ENCODE measurements at places on chromosomes 12 and 14. TPM values are rescaled to one million over a fixed set of nuclear protein-coding genes. Genes with fewer than 3 reads are reported as not detected.

ERBB3 gene
- polyA plus RNA-seq: not detected

TMEM119 gene
- not detected for polyA plus RNA-seq

SCNN1A gene
- not detected for polyA plus RNA-seq

GRCh38 chr12:101877806-101878242 lies 444 bp downstream of the DRAM1 start:
- peak; percentile 13 for DNase-seq

TFCP2 gene
- 13.3 TPM for polyA plus RNA-seq

TSHR gene
- polyA plus RNA-seq: not detected

GRCh38 chr12:19855851-19856250 lies 416.6 kb downstream of the AEBP2 start:
- DNase-seq: no peak

GRCh38 chr14:24403294-24403998 lies 4.6 kb downstream of the NYNRIN start:
- DNase-seq: no peak

RASSF9 gene
- not detected for polyA plus RNA-seq

- DNase-seq: no peak
These were observed 30.4 kb upstream of the CISTR start for GRCh38 chr12:53782093-53782703.

GRCh38 chr14:105894125-105894977 lies 368.0 kb downstream of the TMEM121 start:
- no peak for DNase-seq

ANO4 gene
- not detected for polyA plus RNA-seq

- peak; percentile 8 for DNase-seq
These were observed 31.4 kb downstream of the SSPN start for GRCh38 chr12:26226629-26227360.

C12orf54 gene
- not detected for polyA plus RNA-seq

- DNase-seq: no peak
These were observed 91.3 kb upstream of the CEP83 start for GRCh38 chr12:94550964-94551363.

AKAP3 gene
- polyA plus RNA-seq: 3.0 TPM

DNA sequence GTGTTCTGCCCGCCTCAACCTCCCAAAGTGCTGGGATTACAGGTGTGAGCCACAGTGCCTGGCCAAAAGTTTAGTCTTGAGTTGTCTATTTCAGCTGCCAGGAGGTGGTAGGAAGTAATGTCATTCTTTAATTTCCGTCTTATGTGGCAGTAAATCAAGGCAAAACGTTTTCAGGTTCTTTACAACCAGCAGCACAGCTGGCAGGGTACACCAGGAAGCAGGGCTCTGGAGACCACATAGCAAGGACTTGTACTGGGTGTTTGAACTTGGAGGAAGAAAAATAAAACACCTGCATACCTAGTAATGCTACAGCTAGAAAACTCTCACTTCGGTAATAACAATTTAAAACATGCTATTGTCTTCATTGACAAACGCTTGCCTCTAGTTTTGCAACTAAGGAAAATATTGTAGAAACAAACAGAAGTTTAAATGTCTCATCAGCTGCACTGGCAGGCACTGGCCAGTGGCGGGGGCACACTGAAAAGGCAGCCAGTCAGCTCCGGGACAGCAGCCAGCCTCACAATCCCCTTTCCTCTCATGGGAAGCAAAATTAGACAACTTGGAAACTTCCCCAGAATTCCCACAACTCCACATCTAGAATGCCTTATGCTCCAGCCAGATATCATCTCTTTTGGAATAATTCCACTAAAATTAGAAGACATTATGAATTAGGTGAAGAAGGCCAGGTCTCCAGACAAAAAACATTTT lies 72.2 kb downstream of the CLIP1 start:
- no peak for DNase-seq

DNA sequence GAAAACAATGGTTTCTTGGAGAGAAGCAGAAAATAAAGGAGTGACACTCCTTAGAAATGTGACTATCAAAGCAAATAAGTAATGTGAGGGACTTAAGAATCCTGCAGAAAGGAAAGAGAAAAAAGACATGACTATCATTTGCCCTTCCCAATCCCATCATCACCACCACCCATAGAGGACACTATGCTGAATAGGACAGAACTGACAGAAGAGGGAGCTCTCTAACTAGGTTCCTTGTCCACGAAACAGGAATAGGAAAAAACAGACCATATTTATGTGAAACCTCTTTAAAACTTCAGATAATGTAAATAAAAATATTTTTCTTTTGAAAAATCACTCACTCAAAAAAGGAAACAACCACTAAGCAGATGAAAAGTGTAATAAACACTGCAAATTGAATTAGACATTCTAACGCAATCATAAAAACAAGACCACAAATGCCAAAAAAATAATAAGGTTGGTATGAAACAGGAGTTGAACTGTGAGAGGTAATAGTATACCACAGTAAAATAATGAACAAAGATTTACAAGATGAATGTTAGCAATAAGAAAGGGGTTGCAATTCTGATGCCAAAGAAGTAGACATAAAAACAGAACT lies 24.1 kb downstream of the KLRD1 start:
- peak; percentile 33 for DNase-seq

RHNO1 gene
- 92.1 TPM for polyA plus RNA-seq

ZDHHC22 gene
- polyA plus RNA-seq: not detected

GRCh38 chr14:76929927-76930326 lies 98.6 kb downstream of the IRF2BPL start:
- no peak for DNase-seq

DNA sequence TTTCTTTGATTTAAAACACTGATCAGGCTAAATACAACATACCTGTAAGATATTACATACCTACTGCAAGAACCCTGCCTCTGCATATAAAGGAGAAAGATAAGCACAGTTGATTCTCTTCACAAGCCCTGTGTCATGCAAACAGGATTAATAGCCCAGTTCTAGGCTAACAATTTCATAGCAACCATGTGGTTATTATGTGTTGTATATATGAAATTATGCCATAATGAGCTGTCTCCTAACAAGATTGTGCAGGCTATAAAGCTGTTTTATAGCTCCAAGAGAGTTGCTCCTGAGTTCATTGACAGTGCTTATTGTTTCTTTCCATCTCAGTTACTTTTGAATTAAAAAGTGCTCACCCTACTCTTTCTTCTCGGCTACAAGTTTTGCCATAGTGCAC lies 609.3 kb downstream of the DIO2 start:
- no peak for DNase-seq

DNA sequence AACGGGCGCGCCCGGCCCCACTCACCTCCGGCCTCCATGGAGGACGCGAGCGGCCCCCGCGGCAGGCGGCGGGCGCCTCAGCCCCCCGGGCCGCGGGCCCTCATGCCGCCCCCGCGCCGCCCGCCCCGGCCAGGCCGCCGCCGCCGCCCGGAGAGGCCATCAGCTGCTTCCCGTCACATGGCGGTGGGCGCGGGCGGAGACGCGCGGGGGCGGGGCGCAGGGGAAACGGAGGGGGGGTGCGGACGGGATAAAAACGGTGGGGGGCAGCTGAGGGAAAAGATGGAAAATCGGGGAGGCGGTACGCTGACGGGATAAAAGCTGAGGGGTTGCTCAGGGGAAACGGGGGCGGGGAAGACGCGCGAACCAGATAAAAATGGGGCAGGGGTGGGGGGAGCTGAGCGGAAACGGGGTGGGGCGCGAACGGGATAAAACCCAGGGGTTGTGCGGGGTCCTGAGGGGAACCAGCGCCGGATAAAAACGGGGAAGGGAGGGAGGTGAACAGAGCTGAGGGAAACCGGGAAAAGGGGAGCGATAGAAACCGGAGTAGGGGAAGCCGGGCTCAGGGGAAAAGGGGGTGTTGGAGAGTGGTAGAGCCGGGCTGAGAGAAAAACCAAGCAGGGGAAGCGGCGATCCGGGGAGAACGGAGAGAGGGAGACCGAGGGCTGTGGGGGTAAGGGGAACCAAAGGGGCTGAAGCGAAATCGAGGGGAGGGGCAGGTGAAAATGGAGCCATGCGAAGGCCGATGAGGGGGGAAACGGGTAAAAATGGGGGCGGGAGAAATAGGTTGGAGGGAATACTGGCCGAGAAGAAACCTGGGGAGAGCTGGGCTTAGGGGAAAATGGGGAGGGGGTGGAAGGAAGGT lies at the start of gene WSB2:
TSS of gene WSB2 (minus strand) at position 169 of the 862 bp plus-strand sequence. CDS start at position 38, 131 bp downstream.
- peak; percentile 53 for DNase-seq

IGF1 gene
- not detected for polyA plus RNA-seq

DNA sequence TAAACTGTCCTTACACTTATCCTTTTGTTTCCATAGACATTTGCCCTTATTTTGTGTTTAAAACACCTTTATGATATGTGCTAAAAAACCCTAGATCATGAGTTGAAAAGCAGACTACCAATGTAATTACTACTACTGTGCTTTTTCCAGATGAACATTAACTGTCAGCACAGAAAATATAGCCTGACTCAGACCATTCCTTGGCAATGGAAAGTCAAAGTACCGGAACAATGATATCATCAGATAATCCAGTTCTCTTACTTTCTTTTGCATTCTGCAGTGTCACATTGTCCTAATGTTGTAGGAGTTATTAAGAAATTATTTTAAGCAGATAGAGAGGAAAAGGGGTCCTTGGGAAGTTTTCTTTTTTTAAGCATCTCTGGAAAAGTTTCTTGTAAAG lies 1189.0 kb upstream of the FLRT2 start:
- no peak for DNase-seq

GRCh38 chr14:75283162-75283832 lies 4.7 kb downstream of the FOS start:
- DNase-seq: peak; percentile 68

C1QL4 gene
- polyA plus RNA-seq: not detected

HOXC4 gene
- polyA plus RNA-seq: 0.17 TPM

RNASE7 gene
- polyA plus RNA-seq: not detected

B4GALNT3 gene
- polyA plus RNA-seq: not detected

GRCh38 chr14:29846339-29847055 lies 81.2 kb downstream of the PRKD1 start:
- DNase-seq: no peak

SLC5A8 gene
- polyA plus RNA-seq: not detected

- DNase-seq: no peak
These were observed 4.3 kb downstream of the KRR1 start for GRCh38 chr12:75507086-75507485.

KRT79 gene
- not detected for polyA plus RNA-seq

- peak; percentile 45 for DNase-seq
These were observed 164.5 kb downstream of the SLC38A4 start for GRCh38 chr12:46661110-46661845.

GRCh38 chr12:118465706-118466105 lies 89.4 kb downstream of the SUDS3 start:
- DNase-seq: no peak

DNA sequence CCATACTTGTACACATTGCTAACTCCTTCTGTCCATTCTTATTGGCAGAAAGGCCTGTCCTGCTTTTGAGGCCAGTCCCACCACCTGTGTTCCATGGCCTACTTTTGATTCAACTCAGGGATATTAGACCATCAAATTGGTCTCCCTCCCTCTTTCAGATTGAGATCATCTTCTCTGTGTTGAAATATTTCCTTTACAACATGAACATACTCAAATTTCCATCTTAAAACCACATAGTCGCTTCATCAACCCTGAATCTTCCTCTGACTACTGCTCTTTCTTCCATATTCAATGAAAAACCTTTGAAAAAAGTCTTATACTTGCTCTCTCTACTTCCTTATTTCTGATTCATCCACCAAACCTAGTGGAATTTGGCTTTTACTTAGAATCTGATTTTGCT lies 34.9 kb downstream of the TRMT5 start:
- DNase-seq: no peak

PMEL gene
- not detected for polyA plus RNA-seq

- DNase-seq: no peak
These were observed 1.9 kb downstream of the TOGARAM1 start for GRCh38 chr14:44963775-44964380.

ZNF140 gene
- polyA plus RNA-seq: 21.1 TPM

CLEC14A gene
- polyA plus RNA-seq: not detected

DNA sequence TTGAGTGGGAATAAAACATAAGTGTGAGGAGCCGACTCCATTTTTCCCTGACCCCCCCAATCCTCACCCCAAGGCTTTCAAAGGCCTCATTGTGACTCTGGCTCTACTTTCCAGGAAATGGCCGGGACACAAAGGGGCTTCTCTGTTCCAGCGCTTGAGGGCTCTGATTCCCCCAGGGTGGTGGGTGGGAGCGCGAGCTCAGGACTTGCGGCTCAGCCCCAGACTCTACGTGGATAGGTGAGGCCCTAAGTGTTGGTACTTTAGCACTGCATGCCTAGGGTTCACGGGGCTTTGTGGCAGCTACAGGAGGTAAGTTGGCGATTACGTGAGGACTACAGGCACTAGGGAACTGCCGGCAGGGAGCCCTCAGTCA lies 553 bp downstream of the CNPY2 start:
- no peak for DNase-seq

AVPR1A gene
- polyA plus RNA-seq: not detected
